ENCODE measurements at places on chromosomes 5 and 9. TPM values are rescaled to one million over a fixed set of nuclear protein-coding genes. Genes with fewer than 3 reads are reported as not detected.

The PTPRD gene
- 97.4 TPM for total RNA-seq

GRCh38 chr5:139335811-139336210 is 5.8 kb upstream of the PAIP2 start:
- no peak for DNase-seq

DNA sequence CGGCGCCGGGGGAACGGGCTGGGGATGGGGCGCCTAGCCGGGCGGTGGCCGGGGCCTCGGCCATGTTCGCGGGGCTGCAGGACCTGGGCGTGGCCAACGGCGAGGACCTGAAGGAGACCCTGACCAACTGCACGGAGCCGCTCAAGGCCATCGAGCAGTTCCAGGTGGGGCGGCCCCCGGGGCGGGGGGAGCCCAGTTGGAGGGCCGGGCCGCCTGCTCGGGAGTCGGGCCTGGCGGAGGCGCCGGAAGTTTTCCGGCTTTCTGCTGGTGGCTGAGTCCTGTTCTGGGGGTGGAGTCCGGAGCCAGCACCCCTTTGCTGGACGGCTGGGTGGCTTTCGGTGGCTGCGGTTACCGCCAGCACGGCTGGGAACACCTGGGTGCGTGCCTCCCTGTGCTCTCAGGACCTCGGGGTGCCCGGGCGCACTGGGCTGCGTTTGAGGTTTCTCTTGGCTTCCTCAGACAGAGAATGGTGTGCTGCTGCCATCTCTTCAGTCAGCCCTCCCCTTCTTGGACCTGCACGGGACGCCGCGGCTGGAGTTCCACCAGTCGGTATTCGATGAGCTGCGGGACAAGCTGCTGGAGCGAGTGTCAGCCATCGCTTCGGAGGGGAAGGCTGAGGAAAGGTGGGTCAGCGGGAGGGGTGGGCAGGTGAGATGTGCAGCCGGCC is 454 bp downstream of the NELFB start:
- no peak for DNase-seq

GRCh38 chr9:122216798-122217418 is 11.8 kb downstream of the LHX6 start:
- DNase-seq, result no peak

DNA sequence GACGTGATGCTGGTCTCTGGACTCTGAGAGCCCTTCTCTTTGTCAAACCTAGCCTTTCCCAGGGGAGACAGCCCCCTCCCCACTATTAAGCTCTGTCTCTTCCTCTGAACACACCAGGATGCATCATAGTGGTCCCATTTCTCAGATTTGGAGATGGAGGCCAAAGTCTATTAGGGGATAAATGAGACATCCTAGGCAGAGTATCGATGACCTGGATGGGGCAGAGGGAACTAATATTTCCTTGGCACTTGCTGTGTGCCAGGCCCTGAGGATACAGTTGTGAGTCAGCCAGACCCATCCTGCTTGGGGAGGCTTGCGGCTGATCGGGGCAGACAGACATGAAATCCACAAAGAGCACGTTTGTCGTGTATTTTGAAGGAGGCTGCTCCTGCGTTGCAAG is 5.2 kb downstream of the DNM1 start:
- no peak for DNase-seq

GRCh38 chr9:89640801-89641200 is 36.0 kb downstream of the GADD45G start:
- no peak for DNase-seq

The FST gene
- 3.7 TPM for total RNA-seq

DNA sequence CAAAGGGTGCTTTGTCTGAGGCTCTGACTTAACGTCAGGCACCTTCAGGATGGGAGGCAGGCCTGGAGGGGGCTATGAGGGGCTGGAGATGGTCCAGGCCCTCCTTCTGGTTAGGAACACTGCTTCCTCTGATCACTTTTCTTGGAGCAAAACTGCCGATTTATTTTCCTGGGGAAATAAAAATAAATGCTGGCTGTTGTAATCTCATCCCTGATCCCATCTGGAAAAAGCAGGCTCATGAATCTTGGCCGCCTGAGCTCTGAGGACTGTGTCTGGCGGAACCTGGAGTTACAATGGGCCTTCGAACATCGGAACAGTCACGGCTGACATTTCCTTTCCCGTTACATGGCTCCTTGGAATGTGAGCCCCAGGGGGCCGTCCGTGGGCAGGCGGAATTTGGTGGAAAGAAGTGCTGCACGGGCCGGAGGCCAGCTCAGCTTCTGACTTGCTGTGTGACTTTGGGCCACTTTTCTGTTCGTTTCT is 157.8 kb downstream of the RGS3 start:
- DNase-seq, result no peak

The NREP gene
- total RNA-seq, result 555 TPM

The PCDH1 gene
- 25.5 TPM for total RNA-seq

The CCDC187 gene
- total RNA-seq, result 0.33 TPM

DNA sequence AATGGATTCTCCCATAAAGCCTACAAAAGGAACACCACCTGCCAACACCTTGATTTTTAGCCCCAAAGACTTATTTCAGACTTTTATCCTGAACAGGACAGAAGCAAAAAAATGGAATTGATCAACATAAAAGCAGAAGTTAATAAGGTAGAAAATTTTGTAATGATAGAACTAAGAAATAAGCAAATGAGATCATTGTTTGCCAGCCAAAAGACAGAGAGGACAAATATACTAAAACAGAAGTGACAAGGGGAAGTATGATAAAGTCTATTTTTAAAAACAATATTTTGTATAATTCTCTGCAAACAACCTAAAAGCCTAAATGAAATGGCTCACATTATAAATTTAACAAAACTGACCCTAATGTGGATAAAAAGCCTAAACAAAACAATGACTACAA is 110.5 kb upstream of the PRSS3 start:
- DNase-seq, result no peak

- no peak for DNase-seq
Observed at GRCh38 chr9:131262327-131263032, 13.8 kb downstream of the FAM78A start.

The PPP3R2 gene
- total RNA-seq, result 0.61 TPM

GRCh38 chr5:658103-658502 is 35.0 kb downstream of the TPPP start:
- no peak for DNase-seq

All from spinal cord (tissue), 10 donors.